ENCODE measurements at places on chromosomes 6 and 20. TPM values are rescaled to one million over a fixed set of nuclear protein-coding genes. Genes with fewer than 3 reads are reported as not detected.
A peak's percentile ranks its signal among the peaks of the same experiment; 100 is the strongest.

- no peak for DNase-seq
Observed at GRCh38 chr20:57380081-57380750, 11.0 kb upstream of the RBM38 start.

DNA sequence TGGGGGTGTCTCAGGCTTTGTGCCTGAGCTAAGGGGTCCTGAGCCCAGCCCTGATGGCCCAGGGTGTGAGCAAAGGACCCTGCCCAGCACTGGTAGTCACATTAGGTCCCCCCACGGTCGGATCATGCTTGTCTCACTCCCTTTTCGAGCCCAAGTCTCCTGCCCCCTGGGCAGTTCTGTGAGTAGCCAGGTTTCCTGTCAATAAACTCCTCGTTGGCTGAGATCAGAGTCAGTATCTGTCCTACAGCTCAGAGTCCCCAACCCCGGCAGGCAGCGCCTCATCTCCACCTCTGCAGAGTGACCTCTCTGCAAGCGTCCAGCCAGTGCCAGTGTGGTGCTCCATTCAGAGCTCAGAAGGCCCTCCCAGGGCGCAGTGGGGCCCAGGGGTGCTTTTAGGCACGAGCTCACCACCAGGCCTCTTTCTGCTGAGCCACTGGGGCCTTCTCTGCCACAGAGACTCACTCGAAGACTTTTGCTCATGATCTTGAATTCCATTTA is 93.7 kb upstream of the PMEPA1 start:
- no peak for DNase-seq

DNA sequence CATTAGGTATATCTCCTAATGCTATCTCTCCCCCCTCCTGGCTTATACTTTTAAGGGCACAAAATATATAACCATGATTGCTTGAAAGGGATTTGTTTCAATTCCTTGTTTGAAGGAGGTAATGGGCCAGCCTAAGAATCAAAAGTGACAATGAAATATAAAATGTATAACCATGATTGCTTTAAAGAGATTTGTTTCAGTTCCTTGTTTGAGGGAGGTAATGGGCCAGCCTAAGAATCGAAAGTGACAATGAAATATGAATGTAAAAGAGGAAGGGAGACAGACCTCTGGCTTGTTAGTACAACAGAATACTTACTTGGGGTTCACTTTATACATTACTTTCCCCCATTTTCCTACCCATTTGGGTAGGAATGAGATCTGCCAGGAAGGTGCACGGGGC is 55.5 kb downstream of the FOXC1 start:
- no peak for DNase-seq

DNA sequence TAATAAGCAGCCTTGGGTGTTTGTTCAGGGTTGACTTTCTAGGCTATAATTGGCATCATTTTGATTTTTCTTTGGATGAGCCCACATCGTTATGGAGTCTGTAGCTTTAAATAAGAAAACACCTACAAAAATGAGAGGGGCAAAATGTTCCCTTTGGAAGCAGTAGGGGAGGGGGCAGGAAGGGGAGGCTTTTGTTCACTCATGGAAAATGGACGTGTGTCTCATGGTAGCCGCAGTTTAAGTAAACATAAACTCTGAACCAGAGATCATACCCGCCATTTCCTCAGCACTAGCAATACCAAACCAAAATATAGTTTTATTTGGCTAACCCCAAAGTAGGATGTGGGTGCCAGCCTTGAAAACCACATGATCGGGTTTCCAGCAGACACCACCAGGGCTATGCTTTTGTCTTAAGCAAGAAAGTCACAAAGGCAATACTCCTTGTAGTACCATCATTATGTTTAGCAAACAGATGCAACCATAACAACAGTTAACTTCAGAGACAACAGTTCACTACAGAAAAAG is 572.5 kb upstream of the JAG1 start:
- DNase-seq = no peak

Gene TP53TG5
- total RNA-seq = not detected

- peak; percentile 67 for DNase-seq
Observed at GRCh38 chr6:34414999-34415858, 10.6 kb downstream of the RPS10 start.

- DNase-seq = no peak
Observed at GRCh38 chr20:6855104-6855503, 87.6 kb downstream of the BMP2 start.

Gene SLC13A3
- 2.7 TPM for total RNA-seq

GRCh38 chr20:61896058-61896961 is 169.4 kb downstream of the TAF4 start:
- peak; percentile 50 for DNase-seq

Gene HDDC2
- 33.9 TPM for total RNA-seq

DNA sequence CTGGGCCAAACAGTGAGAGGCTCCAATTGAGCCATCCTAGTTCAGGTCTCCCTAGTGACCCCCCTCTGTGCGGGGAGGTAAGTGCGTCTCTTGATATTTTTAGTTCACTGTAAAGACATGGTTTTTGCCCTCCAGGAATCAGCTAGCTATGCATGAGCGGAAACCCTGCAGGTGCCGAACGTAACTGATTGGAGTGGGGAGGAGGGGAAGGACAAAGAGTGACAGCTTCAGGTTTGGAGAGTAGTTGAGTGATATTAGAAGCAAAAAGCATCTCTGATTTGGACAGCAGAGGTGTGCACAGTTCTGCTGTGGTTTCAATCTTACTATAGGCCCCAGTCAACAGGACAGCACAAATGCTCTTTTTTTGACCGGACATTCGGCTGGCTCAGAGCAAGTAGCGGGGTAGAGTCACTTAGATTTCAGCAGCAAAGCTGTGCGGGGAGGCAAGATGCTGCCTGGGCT is 31.8 kb downstream of the TBC1D7 start:
- DNase-seq = no peak

Gene SGK2
- 16.8 TPM for total RNA-seq

DNA sequence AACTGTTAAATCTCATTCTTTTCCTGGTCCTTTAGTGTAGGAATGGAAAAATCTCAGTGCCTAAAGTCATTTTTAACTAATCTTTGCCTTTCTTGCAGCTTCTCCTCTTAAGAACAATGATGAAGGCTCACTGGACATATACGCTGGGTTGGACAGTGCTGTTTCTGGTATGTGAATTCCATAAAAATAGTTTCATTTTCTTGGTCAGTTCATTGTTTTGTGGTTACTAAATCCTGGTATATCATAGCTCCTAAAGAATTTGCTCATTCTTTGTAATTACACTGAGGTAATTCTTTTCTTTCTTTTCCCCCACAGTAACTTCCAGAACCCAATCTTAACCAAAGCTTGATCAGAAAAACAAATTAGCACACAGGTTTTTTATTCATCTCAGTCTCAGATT is 23.4 kb downstream of the CASP8AP2 start:
- DNase-seq = no peak

GRCh38 chr6:124057461-124057860 is 253.8 kb downstream of the NKAIN2 start:
- no peak for DNase-seq

DNA sequence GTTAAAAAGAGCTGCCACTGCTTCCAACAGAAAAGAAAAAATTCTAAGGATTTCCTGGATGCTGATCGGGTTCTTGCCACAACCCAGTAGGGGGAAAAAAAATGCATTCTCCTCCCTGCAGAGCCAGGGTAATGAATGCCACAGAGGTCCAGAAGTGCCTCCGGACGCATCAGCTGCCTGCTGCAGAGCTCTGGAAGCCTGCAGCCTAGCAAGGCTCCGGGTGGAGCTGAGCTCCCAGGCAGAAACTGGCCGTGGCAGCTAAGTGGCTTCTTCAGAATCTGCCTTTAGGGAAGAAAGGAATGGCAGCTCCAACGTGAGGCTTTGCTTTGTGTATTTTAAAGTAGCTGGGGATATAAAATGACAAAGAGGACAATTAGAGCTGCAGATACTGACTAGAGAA is 155.0 kb downstream of the CFAP61 start:
- DNase-seq = no peak

Gene PARD6B
- total RNA-seq = 12.4 TPM

Gene SNPH
- 2.6 TPM for total RNA-seq

DNA sequence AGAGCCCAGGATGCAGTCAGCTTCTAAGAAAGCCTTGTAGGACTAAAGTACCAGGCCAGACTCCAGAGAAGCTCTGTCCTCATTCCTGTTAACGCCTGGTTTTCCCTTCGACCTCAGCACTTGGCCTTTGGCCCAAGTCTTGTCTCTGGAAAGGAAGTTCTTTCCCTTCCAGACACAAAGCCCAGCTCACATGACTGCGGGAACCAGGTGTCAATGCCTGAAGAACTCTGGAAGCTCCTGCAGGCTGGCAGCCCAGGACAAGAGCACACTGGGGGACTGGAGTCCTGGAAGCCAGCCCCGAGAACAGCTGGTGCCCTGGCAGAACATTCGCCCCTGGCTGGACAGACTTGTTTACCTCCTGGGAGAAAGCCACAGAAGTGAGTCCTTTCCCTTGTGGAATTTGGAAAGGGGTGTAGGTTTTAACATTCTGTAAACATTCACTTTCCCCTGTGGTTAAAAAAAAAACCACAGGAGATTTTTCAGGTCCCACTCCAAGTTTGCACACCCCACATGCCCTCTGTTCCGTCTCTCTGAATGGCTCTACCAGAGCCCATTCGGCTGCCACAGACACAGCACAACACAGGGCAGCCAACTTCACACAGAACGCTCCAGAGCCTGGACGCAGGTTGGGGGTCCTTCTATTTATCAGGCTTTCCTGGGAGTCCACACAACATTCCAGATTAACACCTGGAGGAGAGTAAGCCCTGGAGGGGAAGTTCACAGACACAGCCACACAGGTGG is 18.1 kb downstream of the ACSS1 start:
- peak; percentile 94 for DNase-seq

Gene STMND1
- total RNA-seq = 2.2 TPM

DNA sequence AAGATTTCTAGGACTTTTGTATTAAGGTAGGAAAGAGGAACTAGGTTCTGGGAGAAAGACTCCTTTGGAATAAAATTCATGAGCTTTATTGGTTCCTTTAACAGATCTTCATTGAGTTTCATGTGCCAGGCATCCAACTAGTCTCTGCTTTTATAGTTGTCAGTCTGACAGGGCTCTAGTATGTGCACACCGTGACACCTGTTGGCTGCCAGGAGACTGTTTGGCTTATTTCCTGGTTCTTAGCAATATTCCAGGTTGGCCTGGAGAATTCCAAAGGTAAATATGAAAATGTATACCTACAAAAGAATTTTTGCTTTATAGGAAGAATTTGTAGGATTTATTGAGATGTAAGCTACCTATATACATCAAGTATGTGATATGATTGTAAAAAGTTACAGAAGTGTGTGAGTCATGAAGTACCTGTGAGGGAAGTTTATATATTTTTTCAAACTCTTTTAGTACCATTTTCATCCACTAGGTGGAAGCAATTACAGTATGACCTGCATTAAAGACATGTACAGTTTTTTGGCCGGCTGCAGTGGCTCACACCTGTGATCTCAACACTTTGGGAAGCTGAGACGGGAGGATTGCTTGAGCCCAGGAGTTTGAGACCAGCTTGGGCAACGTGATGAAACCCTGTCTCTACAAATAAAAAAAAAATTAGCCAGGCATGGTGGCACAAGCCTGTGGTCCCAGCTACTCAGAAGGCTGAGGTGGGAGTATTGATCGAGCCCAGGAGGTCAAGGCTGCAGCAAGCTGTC is 35.2 kb downstream of the NDUFAF5 start:
- peak; percentile 57 for DNase-seq

DNA sequence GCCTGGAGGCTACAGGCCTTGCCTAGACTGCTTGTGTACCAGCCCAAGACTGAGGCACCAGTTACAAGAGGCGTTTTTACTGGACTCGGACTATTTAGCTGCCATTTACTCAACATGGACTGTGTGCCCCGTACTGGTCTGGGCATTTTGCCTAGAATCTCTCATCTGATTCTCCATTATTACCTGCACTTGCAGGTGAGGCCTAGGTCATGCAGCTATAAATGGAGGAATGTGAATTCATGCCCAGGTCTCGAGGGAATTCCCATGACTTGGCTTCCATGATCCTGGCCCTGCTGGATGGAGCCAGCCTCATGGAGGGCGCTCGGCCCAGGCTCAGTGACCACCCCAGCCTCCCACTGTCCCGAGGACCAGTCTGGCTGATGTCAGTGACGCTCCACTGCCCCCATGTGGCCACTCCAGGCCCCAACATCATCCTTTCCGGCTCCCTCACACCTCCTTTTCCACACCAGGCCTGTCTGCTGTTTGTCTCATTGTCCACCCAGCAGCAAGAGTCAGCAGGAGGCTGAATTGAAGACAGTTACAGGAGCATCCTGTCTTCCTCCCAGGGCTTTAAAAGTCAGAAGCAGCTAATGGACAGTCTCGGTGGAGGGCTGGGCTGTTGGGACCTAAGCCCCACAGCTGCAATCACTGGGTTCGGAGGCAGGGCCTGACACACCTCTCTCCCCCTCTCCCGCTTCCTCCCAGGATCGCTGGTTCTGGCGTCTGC is 8.7 kb downstream of the MMP24OS start:
- peak; percentile 62 for DNase-seq

DNA sequence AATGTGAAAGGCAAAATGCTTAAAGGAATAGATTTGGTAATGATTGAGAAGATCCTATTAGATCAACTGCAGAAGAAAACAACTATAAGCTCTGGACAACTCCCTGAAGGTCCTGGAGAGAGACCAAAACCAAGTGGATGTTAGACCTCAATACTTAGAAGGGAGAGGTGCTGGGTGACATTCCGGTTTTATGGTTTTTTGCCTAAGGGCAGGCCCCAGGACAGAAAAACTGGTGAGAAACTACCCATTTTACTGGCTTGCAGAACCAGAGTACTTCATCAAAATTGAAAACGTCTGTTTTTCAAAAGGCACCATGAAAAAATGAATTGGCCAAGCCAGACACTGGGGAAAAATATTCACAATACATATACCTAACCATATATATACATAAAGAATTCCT is 26.3 kb downstream of the SAMHD1 start:
- DNase-seq = no peak

Gene KIAA1755
- total RNA-seq = 1.4 TPM

DNA sequence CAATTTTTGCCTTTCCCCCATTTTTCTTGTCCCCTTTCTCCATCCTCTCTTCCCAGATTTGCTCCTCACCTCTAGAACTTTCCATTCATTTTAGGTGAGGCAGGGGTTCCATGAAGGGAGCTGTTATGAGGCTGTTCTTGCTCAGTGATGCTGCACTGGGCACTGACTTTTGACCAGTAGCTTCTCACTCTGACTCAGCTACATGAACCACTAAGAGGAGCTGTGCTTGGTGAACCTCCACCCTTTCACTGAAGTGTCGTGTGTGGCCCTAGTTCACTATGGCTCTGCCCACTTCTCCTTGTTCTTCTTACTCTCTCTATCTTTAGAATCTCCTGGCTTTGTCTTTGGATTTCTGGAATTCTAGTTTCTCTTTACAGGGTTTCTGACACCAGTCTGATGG is 307.1 kb upstream of the RNF24 start:
- DNase-seq = no peak

Gene ZMYND8
- total RNA-seq = 18.1 TPM

Gene KCNQ5
- total RNA-seq = 0.03 TPM

GRCh38 chr6:45431317-45432065 is 53.8 kb upstream of the SUPT3H start:
- no peak for DNase-seq

- DNase-seq = no peak
Observed at GRCh38 chr6:6633898-6634734, 45.6 kb downstream of the LY86 start.

Measured in pancreas (tissue), 10 donors.